Putamen (tissue), 1 donor: ENCODE measurements at places on chromosomes 3 and 15.
A peak's percentile ranks its signal among the peaks of the same experiment; 100 is the strongest.

DNA sequence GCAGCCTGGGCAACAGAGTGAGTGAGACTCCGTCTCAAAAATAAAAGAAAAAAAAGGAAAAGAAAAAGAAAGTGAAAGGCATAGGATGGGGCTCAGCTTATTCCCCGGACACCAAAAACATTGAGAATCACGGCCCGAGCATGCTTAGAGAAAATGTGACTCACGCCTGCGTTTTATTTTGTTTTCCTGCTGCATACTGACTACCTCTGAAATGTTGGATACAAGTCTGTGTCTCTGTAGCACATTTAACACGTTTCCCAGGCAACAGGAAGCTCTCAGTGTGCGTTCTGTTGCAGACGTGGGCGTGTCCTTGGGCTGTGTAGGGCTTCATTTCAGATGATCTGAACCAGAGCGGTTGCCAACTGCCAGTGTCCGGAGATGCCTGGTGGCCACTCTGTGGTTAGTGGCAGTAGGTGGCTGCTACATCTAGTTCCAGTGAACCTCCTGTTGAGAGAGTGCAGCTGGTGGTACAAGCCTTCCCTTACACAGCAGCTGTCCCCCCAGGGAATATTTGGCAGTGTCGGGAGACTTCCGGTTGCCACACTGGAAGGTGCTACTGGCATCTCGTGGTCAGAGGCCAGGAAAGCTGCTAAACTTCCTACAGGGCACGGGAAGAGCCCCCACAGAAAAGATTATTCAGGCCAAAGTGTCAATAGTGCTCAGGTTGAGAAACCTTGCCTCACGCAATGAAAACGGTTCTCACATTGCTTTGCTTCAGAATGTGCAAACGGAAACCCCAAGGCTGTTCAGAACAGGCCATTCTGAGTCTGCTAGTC, 3.0 kb downstream of the SLC51A start:
- peak; percentile 34 for DNase-seq

DNA sequence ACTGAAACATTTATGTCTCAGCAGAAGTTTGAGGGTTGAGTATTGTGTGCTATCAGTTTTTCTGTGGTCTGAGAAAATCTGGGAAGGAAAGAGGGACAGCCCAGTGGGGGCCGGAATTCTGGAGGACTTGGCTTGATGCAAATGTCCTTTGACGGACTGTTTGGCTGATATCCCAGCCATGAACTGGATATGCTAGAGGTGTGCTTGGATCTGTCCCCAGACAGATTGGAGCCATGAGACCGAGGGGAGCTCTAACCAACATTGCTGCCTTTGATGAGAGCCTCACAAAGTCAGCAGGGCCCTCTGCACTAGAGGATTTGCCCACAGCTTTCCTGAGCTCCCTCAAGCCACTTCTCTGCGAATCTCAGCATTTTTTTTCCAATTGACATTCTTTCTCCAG, 405.6 kb downstream of the NTRK3 start:
- no peak for DNase-seq

- DNase-seq = peak; percentile 74
Observed at GRCh38 chr15:65832549-65833364, 36.5 kb upstream of the RAB11A start.

DNA sequence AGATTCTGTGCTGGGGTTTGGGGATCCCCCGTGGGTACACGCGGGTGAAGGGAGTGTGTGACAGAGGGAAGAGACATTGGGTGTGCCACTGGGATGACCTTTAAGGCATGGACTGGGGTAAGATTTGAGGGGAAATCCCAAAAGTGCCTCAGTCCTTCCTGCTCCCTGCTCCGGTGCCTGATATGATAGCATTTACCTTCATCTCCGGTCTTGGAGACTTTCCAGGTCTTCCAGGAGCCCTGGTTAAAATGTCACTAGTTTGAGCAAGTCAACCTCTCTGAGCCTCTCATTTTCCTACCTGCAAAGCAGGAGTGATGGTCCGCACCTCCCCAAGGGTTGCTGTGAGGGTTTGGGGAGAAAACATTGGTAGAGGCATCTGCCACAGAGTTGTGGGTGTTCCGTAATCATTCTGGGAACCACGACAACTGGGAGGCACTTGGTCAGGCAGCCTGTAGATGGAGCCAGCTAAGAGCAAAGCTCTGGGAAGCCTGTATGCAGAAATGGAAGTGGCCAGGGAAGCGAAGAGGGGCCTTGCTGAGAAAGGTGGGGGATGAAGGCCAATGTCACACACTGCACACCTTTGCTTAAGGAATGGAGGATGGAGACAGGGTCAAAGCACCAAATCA, 33.9 kb upstream of the KIF23 start:
- no peak for DNase-seq
